ENCODE measurements at places on chromosomes 13 and 19.
A peak's percentile ranks its signal among the peaks of the same experiment; 100 is the strongest.

DNA sequence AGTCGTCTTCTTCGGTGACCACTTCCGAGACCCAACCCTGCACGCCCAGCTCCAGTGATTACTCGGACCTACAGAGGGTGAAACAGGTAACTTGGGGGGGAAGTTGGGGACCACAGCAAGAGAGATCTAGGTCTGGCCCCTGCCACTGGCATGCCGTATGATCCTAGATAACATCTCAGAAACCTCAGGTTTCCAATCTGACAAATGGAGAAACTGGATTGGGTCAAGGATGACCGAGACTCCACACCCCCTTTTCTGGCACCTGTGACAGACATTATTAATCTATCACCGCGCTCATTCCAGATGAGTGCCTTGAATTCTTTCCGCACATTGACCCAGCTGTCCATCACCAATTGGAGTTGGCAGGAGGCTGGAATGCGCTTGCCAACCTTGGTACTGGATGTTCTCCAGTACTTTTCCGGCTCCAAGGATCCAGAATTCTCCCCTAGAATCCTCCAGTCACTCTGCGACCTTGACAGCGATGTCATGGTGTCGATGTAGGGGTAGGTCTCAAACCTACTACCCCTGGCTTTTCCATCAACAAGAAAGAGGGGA is 17.4 kb downstream of the VASP start:
- DNase-seq = no peak

GRCh38 chr19:46016426-46017094 is 6.3 kb downstream of the PGLYRP1 start:
- peak; percentile 77 for DNase-seq

GRCh38 chr13:111881700-111882099 is 185.2 kb upstream of the SOX1 start:
- no peak for DNase-seq

DNA sequence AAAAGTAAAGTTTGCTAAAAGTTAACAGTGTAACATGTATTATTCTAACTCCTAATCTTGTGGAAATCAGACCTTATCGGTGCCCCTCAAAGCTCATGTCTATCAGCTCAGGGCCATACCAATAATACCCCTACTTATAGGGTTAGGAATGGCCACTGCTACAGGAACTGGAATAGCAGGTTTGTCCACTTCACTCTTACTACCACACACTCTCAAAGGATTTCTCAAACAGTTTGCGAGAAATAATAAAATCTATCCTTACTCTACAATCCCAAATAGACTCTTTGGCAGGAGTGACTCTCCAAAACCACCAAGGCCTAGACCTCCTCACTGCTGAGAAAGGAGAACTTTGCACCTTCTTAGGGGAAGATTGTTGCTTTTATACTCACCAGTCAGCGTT is 1677.7 kb downstream of the OLFM4 start:
- no peak for DNase-seq

- no peak for DNase-seq
These were observed 21.7 kb downstream of the GPR180 start for GRCh38 chr13:94623316-94623715.

DNA sequence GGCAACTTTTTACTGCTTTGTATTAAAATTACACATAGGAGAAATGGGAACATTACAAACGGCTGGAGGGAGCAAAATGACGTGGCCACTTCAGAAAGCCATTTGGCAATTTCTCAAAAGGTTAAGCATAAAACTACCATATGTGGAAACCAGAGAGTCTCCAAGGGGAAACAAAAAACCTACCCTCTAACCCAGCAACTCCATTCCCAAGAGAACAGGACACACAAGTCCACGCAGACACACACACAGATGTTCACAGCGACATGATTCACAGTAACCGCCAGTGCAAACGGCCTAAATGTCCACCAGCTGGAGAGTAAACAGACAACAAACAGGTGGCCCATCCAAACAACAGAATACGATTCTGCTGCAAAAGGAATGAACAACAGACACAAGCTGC is 37.2 kb downstream of the STK24 start:
- DNase-seq = no peak

GRCh38 chr19:1263188-1263587 is 5.9 kb upstream of the CIRBP start:
- no peak for DNase-seq

DNA sequence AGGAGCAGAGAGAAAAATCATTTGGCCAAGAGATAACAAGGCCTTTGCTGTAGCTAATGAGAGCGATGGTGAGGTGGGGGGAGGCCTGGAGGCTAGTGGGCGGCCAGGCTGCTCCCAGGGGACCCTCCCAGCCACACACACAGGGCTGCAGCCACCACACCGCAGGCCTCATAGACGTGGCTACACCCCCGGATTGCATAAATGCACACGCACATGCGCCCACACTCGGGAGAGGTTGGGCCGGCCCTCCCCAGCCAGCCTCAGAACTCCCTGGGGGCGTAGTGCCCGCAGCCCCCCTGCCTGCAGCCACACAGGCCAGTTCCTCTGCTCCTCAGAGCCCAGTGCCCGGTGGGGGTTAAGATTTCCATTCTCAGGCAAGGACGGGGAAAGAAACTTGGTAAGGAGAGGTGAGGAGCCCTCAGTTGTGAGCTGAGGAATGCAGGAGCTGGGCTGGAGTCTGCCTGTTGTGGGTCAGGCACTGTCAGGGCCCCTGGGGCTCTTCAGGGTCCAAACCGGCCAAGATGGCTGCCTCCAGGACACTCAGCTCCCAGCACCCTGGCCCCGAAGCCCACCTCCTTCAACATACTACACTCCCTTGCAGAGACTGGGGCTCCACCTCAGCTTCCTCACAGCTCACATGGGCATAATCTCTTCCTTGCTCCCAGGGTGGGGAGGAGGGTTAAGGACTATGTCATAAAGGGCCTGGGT is 8.0 kb downstream of the PTH2 start:
- no peak for DNase-seq

DNA sequence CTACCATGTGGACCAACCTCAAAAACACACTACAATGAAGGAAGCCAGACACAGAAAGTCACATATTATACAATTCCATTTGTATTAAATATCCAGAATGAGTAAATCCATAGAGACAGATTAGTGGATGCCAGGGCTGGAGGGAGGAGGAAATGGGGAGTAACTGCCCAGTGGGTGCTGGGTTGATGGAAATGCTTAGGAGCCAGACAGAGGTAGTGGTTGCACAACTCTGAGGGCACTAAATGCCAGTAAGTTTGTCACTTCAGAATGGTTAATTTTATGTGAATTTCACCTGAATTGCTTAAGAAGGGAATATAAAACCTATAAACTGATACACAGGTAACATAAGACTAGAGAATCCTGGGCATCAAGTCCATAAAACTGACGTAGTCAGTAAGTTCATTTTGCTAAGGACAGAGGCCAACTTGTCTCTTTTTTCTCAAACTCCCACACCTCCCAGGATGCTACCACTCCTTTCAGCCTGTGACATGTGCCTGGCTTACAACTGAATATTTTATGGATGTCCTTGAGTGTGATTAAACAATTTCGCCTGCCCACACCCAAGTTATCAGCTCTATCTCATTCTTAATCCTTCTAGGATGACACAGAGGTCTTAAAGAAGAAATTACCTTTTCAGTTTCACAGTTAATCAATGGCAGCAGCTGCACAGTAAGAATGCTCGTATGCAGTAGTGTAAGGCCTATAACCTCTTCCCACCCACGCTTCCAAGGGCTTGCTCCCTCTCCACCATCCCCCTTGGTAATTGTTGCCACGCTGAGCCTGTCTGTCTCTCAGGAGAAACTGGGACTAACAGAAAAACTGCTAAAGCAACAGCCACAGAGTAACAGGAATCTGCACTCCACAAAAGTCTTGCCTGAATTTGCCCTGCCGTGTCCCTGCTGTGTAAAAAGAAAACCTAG is 5.9 kb upstream of the MLNR start:
- DNase-seq = no peak

GRCh38 chr13:46953941-46954340 is 57.1 kb upstream of the HTR2A start:
- no peak for DNase-seq

- DNase-seq = no peak
These were observed 30.6 kb downstream of the DPF1 start for GRCh38 chr19:38193445-38193844.

DNA sequence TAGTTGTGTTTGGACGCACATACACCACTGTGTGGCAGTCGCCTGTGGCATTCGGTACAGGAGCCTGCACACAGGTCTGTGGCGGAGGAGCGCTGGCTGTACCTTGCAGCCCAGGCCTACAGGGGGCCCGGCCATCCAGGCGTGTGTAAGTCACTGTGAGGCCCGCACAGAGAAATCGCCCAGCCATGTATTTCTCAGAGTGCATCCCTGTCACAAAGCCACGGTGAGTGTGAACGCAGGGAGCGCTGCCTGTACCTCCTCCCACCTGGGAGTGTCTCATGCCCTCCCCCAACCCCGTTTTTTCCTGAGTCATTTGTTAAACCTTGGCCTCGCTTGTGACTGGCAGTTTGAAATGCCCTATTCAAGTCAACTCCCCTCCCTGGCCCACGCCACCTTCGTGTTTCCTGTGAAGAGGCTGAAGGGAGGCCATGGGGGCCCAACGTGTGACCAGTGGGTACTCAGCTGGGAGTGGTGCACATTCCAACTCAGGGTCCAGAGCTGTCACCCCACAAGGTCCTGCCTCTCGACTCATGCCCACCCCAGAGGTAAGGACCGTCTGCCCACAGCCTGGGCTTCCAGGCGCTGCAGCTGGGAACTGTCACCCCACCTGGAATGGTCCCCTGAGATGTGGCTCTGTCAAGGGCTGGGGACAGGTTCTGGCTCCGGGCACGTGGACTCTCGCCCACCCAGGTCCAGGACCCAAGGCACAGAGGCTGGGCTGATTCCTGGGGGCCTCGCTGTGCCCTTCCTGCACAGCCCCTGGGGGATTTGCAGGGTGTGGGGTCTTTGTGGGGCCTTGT is 11.6 kb upstream of the RASA3 start:
- peak; percentile 77 for DNase-seq

DNA sequence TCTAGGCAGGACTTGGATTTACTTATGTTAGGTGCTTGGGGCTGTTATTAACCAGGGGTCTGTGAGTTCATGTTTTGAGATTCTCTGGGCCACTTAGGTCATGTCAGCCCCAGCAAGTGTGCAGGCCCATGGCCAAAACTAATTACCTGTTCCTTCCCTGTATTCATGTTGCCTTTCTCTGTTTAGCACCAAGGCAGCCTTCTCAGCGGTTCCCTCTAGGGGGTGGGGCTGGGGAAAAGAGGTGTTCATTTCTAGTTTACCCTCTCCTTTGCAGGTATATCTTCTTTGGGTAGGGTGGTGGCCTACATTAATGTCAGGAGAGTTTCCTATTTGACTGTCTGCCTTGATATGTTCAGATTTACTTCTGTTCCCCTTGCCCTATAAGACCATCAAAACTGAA is 61.7 kb downstream of the PDS5B start:
- DNase-seq = no peak

GRCh38 chr13:71516521-71516920 is 350.5 kb downstream of the DACH1 start:
- no peak for DNase-seq

DNA sequence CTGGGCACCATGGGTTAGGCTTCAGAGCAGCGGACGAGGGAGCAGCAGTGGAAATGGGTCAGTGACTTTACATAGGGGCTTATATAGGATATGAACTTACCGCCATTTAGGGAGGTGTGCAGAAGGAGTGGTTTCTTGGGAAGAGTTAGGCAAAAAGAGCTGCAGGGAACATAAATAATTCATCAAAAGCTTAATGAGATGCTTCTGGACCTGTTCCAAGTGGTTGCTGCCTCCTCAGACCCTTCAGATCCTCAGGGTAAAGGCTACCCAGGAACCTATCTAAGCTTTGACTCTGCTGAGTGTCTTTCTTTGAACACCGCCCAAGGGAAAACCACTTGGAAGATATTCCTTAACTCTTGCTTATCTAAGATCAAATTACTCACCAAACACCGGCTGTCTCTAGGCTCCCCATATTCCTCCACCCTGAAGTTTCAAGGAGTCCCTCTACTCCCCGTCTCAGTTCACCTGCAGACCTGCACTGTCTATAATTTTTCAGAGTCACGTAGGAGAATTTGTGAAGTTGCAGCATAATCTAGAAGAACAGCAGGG is at the start of gene IGFL4:
Gene IGFL4, minus strand, starts transcription at position 51 of the 549 bp plus-strand sequence. Its CDS starts 40 bp downstream, at position 11.
- DNase-seq = no peak

GRCh38 chr13:51797664-51798488 is 6.1 kb downstream of the DHRS12 start:
- peak; percentile 34 for DNase-seq

DNA sequence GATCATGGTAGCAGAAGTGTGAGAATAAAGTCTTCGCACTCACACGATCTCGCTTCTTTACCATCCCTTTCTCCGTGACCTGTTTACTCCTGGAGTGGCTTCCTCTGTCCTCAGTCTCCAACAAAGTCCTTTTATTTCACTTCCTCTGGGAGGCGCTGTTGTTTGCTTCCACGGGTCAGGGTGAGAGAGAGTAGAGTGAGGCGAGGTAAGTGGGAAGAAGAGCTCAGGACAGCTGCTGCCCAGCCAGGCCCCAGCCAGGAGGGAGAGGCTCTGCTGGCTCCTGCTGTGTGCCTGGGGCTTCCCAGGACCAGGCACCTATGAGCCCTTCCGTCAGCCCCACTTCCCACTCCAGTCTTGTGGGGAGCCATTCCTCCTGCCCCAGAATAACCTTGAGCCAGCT is 242.1 kb downstream of the FGF9 start:
- DNase-seq = no peak

DNA sequence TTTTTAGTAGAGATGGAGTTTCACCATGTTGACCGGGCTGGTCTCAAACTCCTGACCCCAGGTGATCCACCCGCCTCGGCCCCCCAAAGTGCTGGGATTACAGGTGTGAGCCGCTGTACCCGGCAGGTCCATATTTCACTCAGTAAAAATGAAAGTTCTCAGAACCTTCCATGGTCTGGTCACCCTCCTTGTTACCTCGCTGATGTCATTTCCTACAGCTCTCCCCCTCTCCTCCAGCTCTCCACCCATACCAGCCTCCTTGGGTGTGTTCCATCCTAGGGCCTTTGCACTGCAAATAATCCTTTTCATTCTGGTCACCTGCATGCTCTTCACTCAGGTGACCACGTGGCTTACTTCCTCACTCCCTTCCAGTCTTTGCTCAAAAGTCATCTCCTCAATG is 78.2 kb upstream of the TNFSF11 start:
- DNase-seq = no peak

- no peak for DNase-seq
These were observed 32.9 kb downstream of the PAN3 start for GRCh38 chr13:28171266-28171665.

DNA sequence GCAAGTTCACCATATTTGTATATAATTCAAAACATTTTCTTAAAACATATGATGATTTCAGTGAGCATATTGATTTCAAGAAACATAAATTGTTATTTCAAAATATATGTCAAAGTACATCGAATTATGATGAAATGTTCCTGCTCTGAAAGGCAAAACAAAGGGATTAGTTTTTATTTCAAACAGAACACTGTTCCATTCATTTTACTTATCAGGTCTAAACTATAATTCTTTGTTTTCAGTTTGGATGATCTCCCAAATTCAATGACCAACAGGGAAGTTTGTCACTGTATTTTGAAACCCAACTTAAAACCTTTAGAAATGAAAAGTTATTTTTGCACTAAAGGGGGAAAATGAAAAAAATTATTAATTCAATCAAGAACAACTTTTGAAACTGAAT is 610.2 kb downstream of the SLITRK1 start:
- no peak for DNase-seq
